ENCODE measurements at places on chromosomes 4 and X. TPM values are rescaled to one million over a fixed set of nuclear protein-coding genes. Genes with fewer than 3 reads are reported as not detected.

Gene NUDT10
- 17.7 TPM for total RNA-seq

Gene SPANXA2
- total RNA-seq, result not detected

Gene NPY2R
- 0.34 TPM for total RNA-seq

Gene SPINK2
- total RNA-seq, result 0.92 TPM

Gene GABRE
- total RNA-seq, result 11.7 TPM

Gene NR0B1
- 0.09 TPM for total RNA-seq

Gene OPHN1
- 3.7 TPM for total RNA-seq

Gene AASDH
- 15.6 TPM for total RNA-seq

Gene IBSP
- not detected for total RNA-seq

Gene HTRA3
- 5.5 TPM for total RNA-seq

Gene DMRTC1
- 0.14 TPM for total RNA-seq
